ENCODE measurements at places on chromosomes 5 and 9. TPM values are rescaled to one million over a fixed set of nuclear protein-coding genes. Genes with fewer than 3 reads are reported as not detected.
A peak's percentile ranks its signal among the peaks of the same experiment; 100 is the strongest.

DNA sequence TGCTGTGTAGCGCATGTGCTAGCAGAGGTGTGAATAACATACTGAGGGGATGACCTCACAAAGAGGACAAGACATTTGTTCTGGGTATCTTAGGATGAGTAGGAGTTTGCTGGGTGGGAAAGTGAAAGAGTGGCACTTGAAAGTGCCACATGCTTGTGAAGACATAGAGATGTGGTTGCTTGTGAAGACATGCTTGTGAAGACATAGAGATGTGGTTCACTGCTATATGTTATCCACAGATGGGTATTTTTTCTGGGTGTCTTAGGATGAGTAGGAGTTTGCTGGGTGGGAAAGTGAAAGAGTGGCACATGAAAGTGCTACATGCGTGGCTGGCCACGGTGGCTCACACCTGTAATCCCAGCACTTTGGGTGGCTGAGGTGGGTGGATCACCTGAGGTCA, 63.6 kb downstream of the MAST4 start:
- no peak for DNase-seq
- H3K27ac ChIP-seq, result no peak overlapping the region
- no peak overlapping the region for H3K4me3 ChIP-seq
- no peaks in the 10 kb centered on the region for H3K36me3 ChIP-seq

DNA sequence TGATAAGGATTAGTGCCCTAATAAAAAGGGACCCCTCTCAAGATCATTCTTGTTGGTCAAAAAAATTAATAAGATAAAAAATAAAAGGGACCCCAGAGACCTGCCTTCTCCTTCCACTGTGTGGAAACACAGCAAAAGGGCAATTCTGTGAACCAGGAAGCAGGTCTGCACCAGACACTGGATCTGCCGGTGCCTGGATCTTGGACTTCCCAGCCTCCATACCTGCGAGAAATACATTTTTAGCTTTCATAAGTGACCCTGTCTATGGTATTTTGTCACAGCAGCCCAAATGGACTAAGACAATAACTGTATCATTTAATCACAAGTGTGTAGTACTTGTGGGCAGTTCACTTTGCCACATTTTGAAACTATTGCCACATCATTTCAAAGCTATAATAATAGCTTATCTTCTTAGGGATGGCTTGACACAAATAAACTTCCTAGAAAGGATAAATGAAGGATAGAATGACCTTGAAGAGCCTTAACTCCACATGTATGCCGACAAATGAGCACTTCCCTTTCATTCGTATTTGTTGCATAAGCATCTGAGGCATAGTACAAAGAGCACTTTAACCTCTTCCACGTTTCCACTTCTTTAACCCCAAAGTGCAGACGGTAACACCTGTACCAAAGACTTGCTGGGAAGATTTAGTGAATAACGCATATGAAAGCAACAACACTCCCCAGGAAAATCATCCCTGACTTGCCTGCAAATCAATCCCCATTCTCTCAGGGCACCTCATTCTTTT, 336.5 kb downstream of the RFX3 start:
- no peak overlapping the region for H3K4me3 ChIP-seq
- H3K27me3 ChIP-seq, result no peaks in the 10 kb centered on the region
- no peak for DNase-seq
- no peak overlapping the region for H3K27ac ChIP-seq
- H3K36me3 ChIP-seq, result no peaks in the 10 kb centered on the region
- no peaks in the 10 kb centered on the region for H3K4me1 ChIP-seq

DNA sequence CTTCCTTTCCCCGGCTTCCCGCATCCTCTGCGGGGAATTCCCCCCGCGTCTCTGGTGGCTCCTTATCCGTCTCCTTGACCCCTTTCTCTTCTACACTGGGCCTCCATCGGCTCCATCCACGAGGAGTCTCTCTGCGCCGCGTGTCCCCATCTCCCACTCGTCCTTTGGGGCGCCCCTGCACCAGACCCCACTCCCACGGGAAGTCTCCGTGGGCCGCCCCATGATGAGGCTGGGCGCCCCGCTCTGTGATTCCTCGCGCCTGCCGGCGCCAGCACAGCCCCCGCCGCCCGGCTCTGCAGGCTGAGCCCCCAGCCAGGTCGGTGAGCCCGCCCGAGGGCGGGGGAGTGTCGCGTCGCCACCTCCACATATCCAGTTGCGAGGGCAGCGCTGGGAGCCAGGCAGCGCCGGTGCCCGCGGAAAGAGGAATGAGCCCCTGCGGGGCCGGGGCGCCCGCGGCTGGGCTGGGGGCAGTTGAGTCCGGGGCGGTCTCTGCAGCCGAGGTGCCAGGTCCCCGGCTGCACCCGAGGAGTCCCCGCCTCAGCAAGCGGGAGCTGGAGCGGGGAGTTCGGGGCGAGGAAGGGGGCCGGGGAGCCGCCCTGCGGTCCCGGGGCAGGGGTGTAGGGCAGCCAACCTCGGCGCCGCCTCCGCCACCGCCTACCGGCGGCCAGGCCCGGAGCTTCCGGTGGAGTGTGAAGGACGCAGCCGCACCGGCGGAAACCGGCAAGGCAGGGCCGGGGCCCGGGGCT, 2.1 kb upstream of the TRAF1 start:
- H3K36me3 ChIP-seq, result 0 out of 2 replicates have a peak, but pooled peaks cover 9% of the 10 kb centered on the region
- peak overlapping the region; percentile 95 for H3K27ac ChIP-seq
- peaks cover 92% of the 10 kb centered on the region for H3K4me1 ChIP-seq
- no peaks in the 10 kb centered on the region for H3K27me3 ChIP-seq
- peak; percentile 84 for DNase-seq

- no peak for DNase-seq
- no peak overlapping the region for H3K4me3 ChIP-seq
- H3K4me1 ChIP-seq, result peaks cover 48% of the 10 kb centered on the region
- no peak overlapping the region for H3K27ac ChIP-seq
- H3K27me3 ChIP-seq, result no peaks in the 10 kb centered on the region
- no peaks in the 10 kb centered on the region for H3K36me3 ChIP-seq
Observed at GRCh38 chr5:96809921-96810320, 2.2 kb upstream of the ERAP1 start.

DNA sequence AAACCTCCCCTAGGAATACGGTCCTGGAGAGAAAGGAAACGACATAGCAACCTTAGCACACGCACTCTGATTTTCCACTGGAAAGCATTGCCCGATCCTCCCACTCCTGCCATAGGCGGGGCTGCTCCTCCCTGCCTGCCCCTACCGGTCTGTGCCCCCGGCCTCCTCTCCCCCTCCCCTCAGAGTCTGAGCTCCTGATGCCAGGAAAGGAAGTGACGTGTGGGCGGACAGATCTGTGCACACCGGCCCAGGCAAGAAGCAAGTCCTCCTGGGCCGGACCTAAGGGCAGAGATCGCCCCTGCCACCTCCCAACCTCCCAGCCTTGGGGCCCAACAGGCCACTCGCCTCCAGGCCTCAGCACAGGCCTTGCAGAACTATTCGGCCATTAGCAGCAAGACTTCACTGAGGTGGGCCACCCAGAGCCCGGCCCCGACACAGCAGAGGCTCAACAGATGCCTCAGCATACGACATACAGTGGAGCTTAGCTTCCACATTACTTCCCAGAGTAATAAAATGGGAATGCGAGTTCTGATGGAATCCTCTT, 7.2 kb downstream of the NINJ1 start:
- no peaks in the 10 kb centered on the region for H3K27me3 ChIP-seq
- no peak overlapping the region for H3K4me3 ChIP-seq
- H3K36me3 ChIP-seq, result no peaks in the 10 kb centered on the region

DNA sequence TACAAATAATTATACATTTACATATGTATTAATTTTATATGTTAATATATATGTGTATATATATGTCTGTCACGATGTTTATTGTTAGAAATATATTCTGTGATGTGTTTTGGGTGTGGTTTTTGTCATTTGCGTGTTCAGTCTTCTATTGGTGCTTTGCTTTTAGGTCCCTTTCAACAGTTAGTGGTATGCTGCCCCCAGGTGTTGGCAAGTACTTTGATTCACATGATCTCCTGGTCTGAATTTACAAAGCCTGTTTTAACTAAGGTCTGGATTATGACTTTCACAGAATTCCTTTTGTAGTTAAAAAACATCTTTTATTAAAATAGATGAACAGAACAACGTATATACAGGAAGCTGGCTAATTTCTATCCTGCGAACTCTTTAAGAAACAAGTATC, 271.5 kb downstream of the CCDC171 start:
- no peaks in the 10 kb centered on the region for H3K4me1 ChIP-seq
- H3K4me3 ChIP-seq, result no peak overlapping the region
- no peak overlapping the region for H3K27ac ChIP-seq
- no peaks in the 10 kb centered on the region for H3K36me3 ChIP-seq

- no peak overlapping the region for H3K4me3 ChIP-seq
- no peaks in the 10 kb centered on the region for H3K27me3 ChIP-seq
- H3K27ac ChIP-seq, result no peak overlapping the region
- H3K36me3 ChIP-seq, result no peaks in the 10 kb centered on the region
- H3K4me1 ChIP-seq, result no peaks in the 10 kb centered on the region
Observed at GRCh38 chr5:87649455-87649854, 236.7 kb upstream of the CCNH start.

GRCh38 chr9:85941622-85941940, 635 bp downstream of the NAA35 start:
- DNase-seq, result no peak
- H3K4me3 ChIP-seq, result peak overlapping the region; percentile 94
- H3K27ac ChIP-seq, result peak overlapping the region; percentile 48
- H3K27me3 ChIP-seq, result no peaks in the 10 kb centered on the region
- peaks cover 36% of the 10 kb centered on the region for H3K4me1 ChIP-seq

DNA sequence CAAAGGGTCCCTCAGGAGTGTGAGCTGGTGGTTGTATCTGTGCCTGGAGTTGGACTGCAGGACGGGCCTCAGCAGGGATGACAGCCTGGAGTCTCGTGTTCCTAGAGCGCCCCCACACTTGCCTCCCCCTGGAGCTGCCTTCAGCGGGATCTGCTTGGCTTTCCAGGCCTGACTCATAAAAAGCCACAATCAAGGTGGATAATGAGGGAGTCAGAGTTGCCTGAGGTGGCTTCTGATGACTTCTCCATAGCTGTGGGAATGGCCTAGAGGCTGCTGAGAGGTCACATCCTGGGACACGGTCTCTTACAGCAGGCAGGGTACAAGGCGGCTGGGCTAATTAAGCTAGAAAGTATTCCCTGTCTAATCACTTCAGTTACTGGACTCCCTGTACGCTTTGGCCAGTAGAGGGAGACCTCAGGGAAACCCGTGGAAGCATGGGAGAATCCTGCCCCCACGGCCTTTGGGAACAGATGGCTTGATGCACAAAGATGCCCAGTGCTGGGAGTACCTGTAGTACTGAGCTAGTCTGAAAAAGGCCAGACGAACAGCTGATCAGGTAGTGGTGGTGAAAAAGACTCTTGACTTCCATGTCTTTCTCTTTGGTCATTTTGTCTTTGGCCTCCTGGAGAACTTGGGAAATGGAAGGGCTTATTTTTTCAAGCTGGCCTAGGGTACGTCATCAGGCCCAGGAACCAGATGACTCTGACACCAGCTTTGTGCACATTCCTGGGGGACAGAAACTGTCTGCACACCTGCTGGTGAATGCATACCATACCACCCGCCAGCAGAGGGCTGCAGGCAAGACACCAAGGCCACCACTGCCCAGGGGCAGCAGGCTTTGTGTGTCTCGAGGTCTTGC, 16.1 kb upstream of the FRRS1L start:
- no peak overlapping the region for H3K27ac ChIP-seq
- no peak overlapping the region for H3K4me3 ChIP-seq
- H3K27me3 ChIP-seq, result no peaks in the 10 kb centered on the region
- H3K36me3 ChIP-seq, result no peaks in the 10 kb centered on the region
- H3K4me1 ChIP-seq, result no peaks in the 10 kb centered on the region
- DNase-seq, result peak; percentile 61

- no peaks in the 10 kb centered on the region for H3K27me3 ChIP-seq
- DNase-seq, result no peak
- H3K4me1 ChIP-seq, result peaks cover 78% of the 10 kb centered on the region
- peak overlapping the region; percentile 90 for H3K4me3 ChIP-seq
Observed at GRCh38 chr5:138029501-138029900, 3.4 kb downstream of the FAM13B start.

DNA sequence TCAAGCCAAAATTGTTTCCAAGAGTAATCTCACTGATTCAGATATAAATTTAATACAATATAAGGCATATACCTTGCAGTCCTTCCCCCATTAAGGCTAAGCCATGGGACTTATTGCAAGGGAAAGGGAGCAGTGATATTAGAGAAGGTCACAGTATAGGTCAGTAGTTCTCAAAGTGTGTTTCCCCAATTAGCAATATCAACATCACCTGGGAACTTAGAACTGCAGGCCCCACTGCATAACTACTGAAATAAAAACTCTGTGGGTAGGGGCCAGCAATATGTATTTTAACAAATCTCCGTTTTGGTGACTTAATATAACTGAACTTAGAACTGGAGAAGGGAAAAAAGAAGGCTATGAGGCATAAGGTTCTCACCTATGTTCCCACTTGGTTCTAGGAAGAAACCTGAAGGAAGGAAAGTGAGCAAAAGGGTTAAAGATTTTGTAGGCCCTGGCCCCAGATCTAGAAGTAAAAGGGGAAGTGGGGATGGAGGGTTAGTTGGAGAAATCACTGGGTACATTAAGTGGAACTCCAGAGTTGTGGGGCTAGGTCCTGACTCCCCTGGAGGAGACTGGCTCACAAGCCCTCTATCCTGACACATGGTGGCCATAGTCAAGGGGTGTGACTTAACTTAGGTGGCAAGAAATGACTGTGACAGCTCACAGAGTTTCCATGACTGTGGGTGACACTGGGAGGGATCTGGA, 40.7 kb downstream of the WDR36 start:
- no peak overlapping the region for H3K4me3 ChIP-seq
- no peaks in the 10 kb centered on the region for H3K4me1 ChIP-seq
- DNase-seq, result no peak
- H3K27me3 ChIP-seq, result no peaks in the 10 kb centered on the region
- no peak overlapping the region for H3K27ac ChIP-seq

- no peaks in the 10 kb centered on the region for H3K36me3 ChIP-seq
- H3K27ac ChIP-seq, result no peak overlapping the region
- DNase-seq, result peak; percentile 80
- H3K4me3 ChIP-seq, result no peak overlapping the region
- H3K4me1 ChIP-seq, result no peaks in the 10 kb centered on the region
Observed at GRCh38 chr5:41270423-41271251, 57.3 kb upstream of the C6 start.

GRCh38 chr5:36570301-36571095, 35.9 kb upstream of the SLC1A3 start:
- no peak for DNase-seq
- no peak overlapping the region for H3K4me3 ChIP-seq
- H3K4me1 ChIP-seq, result no peaks in the 10 kb centered on the region
- H3K27me3 ChIP-seq, result no peaks in the 10 kb centered on the region
- no peaks in the 10 kb centered on the region for H3K36me3 ChIP-seq

GRCh38 chr9:1456301-1457024, 406.3 kb downstream of the DMRT2 start:
- no peaks in the 10 kb centered on the region for H3K4me1 ChIP-seq
- H3K36me3 ChIP-seq, result no peaks in the 10 kb centered on the region
- no peak overlapping the region for H3K27ac ChIP-seq
- DNase-seq, result no peak
- H3K27me3 ChIP-seq, result no peaks in the 10 kb centered on the region
- H3K4me3 ChIP-seq, result no peak overlapping the region

GRCh38 chr9:95465115-95465514, 51.7 kb downstream of the PTCH1 start:
- no peak for DNase-seq
- no peak overlapping the region for H3K4me3 ChIP-seq
- peaks cover 35% of the 10 kb centered on the region for H3K4me1 ChIP-seq
- 0 out of 2 replicates have a peak, but pooled peaks cover 4% of the 10 kb centered on the region for H3K36me3 ChIP-seq

The SKP2 gene
- 36.0 TPM for total RNA-seq

The OR13C9 gene
- total RNA-seq, result not detected

The CDX1 gene
- not detected for total RNA-seq

The SOHLH1 gene
- total RNA-seq, result not detected

The LCN15 gene
- total RNA-seq, result not detected

The PSMD5 gene
- total RNA-seq, result 26.1 TPM

The SLC34A3 gene
- total RNA-seq, result not detected

The GPR151 gene
- not detected for total RNA-seq

The PANK3 gene
- 35.9 TPM for total RNA-seq

The NOTCH1 gene
- 4.3 TPM for total RNA-seq

The CCDC192 gene
- total RNA-seq, result not detected
